ENCODE measurements at places on chromosomes 2 and 18.
A peak's percentile ranks its signal among the peaks of the same experiment; 100 is the strongest.

DNA sequence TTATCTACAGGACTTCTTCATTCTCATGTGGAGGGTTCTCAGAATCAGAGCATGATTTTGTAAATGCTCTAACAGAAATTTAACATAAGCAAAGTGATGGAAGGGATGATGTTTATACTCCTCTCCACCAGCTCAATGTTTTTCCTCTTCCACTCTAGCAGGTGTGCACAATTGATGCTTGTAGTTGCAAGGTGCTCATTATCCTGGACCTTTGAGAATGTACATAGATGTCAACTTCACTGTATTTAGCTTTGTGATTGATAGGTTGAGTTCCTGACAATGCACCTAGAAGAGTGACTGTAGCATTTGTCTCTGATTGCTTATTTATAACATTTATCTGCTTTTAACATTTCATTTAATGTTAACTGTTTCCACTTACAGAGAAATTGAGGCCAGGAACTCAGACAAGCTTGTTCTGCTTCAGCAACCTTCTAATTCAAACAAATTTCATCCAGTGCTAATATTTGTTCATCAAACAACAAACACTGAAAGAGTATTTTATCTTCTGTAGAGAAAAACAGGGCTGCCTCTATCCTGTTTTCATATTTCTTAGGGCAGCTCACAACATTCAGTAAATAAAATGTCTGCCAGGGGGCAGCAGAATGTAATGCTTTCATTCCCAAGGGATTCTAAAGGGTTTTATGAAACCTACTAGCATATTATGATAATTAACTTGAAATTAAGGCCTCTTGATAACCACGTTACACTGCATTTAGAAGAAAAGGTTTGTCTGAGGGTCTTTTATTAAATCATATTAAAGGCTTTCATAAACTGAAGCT is 127.9 kb upstream of the NOL4 start:
- peak; percentile 45 for DNase-seq

- DNase-seq, result no peak
Observed at GRCh38 chr2:29033656-29034055, 40.7 kb downstream of the PCARE start.

- no peak for DNase-seq
Observed at GRCh38 chr2:7190587-7191324, 273.5 kb downstream of the RNF144A start.

- no peak for DNase-seq
Observed at GRCh38 chr2:186027922-186028321, 289.3 kb downstream of the FSIP2 start.

GRCh38 chr18:54824761-54825160 is 3.5 kb upstream of the RAB27B start:
- DNase-seq, result no peak

GRCh38 chr18:68083131-68083530 is 566.6 kb upstream of the DSEL start:
- no peak for DNase-seq

DNA sequence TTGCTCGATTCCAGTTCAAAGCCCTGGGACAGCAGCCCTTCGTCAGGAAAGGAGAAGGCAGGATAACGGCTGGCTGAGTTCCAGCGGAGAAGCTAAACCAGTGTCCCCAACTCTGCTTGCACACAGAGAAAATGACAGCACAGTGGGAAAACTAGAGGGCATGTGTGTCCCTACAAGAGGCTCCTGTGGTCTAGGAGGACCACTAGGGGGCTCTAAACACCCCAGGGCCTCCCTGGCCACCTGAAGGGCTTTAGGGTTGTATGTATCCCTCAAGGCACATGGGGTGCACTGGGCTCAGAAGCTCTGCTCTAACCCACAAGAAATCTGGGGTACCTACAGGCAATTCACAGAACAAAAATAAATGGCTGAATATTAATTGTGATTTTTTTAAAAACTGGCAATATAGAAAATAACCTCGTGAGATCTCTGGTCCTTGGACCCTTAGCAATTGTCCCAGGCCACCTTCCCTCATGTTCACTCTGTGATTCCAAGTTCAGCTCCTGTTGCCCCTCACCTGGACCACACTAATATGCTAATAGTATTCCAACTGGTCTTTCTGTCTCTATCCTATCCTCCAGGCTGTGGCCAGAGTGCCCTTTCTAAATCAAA is 17.5 kb downstream of the STAT1 start:
- peak; percentile 74 for DNase-seq

GRCh38 chr2:96870626-96871255 is 861 bp upstream of the SEMA4C start:
- DNase-seq, result no peak

- DNase-seq, result no peak
Observed at GRCh38 chr2:44120428-44120827, 48.2 kb upstream of the PPM1B start.

- no peak for DNase-seq
Observed at GRCh38 chr2:194567661-194568017, 1089.4 kb upstream of the SLC39A10 start.

- no peak for DNase-seq
Observed at GRCh38 chr2:200930947-200931626, 32.4 kb downstream of the ORC2 start.

- no peak for DNase-seq
Observed at GRCh38 chr2:9980520-9980919, 29.0 kb downstream of the GRHL1 start.

GRCh38 chr2:37792366-37792765 is 120.9 kb upstream of the CDC42EP3 start:
- no peak for DNase-seq

GRCh38 chr2:225006730-225007129 is 35.5 kb downstream of the DOCK10 start:
- no peak for DNase-seq

DNA sequence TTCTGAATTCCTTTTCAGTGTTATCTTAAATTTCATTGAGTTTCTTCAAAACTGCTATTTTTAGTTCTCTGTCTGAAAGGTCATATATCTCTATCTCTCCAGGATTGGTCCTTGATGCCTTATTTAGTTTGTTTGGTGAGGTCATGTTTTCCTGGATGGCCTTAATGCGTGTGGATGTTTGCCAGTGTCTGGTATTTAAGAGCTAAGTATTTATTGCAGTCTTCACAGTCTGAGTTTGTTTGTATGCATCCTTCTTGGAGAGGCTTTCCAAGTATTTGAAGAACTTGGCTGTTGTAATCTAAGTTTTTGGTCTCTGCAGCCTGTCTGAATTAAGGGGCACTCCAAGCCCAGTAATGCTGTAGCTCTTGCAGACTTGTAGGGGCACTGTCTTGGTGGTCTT is 249.3 kb downstream of the ZNF385B start:
- no peak for DNase-seq

GRCh38 chr2:19574778-19575260 is 216.4 kb upstream of the OSR1 start:
- no peak for DNase-seq

GRCh38 chr2:219123356-219124135 is 37.1 kb downstream of the NHEJ1 start:
- no peak for DNase-seq

GRCh38 chr2:119429225-119429981 is 2.3 kb upstream of the TMEM37 start:
- no peak for DNase-seq

- no peak for DNase-seq
Observed at GRCh38 chr2:10883066-10883465, 28.7 kb upstream of the KCNF1 start.

GRCh38 chr18:33596178-33596854 is 18.3 kb downstream of the ASXL3 start:
- DNase-seq, result no peak

- DNase-seq, result no peak
Observed at GRCh38 chr2:237139123-237139675, 53.5 kb downstream of the COPS8 start.
